ENCODE measurements at places on chromosomes 3 and 15.

GRCh38 chr15:77607894-77608261, 24.8 kb downstream of the LINGO1 start:
- peak; percentile 84 for DNase-seq

GRCh38 chr3:37646865-37647264, 214.8 kb upstream of the CTDSPL start:
- DNase-seq, result no peak

- DNase-seq, result no peak
Observed at GRCh38 chr15:37880009-37880834, 54.2 kb upstream of the TMCO5A start.

DNA sequence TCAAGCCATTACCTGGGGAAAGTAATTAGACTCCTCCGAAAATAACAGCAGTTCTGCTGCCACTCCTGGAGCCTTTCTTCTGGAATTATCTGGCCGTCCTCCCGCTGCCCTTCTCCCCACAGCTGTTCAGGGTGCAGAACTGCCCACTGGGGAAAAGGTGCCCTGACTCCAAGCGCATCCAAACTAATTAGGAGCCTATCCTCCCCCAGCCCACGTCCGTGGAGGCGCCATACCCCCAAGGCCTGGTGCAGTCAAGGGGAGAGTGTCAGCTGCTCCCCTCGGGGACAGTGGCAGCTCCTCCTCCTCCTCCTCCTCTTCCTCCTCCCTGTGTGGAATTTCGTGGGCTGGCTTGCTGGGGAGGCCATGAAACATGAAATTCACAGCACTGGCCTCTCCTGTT, 177.2 kb downstream of the XXYLT1 start:
- no peak for DNase-seq

DNA sequence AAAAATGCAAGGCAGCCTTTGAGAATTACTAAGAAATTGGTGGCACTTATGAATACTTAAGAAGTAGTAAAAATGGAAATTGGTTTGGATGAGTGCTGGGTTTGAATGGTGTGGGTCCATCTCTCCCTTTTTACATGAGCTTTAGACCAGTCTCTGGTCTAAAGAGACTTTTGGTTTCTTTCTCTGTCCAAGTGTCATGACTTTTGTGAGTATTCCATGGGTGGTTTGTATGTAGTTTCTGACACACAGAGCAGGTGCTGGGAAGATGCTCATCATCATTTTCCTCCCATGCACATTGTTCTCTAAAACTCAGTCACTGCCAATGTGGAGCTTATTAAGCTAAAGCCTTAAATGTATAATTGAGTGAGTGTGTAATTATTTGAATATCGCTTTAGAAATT, 63.5 kb downstream of the KAT2B start:
- no peak for DNase-seq

DNA sequence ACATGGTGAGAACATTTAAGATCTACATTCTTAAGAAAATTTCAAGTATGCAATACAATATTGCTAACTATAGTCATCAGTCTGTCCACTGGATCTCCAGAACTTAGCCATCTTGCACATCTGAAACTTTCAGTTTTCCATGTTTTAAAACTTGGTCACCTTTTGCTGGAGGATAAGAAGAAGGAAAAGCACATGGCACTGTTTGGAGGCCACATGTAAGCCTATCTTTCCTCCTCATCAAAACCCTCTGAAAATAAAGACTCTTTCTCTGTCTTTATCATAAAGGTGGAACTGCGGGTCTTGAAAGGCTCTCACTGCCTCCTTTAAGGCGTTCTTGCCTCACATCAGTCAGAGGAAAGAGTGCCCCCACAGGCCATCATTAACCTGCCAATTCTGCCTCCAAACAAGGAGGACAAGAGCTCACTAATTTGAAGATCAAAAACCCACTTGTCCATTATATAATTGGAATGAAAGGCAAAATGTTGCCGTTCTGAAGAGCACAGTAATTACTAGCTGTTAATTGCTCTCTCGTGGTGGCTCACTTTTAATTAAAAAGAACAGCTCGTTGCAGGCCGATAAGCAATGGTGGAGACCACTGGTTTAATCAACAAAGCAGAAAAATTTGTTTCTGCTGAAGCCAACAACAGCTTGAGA, 157.8 kb downstream of the MECOM start:
- DNase-seq, result no peak

- no peak for DNase-seq
Observed at GRCh38 chr15:39429898-39430357, 151.0 kb upstream of the THBS1 start.

- DNase-seq, result no peak
Observed at GRCh38 chr15:73941871-73942635, 15.8 kb downstream of the LOXL1 start.

GRCh38 chr3:183123891-183124290, 24.6 kb upstream of the MCCC1 start:
- no peak for DNase-seq

GRCh38 chr3:65303431-65303830, 615.6 kb upstream of the ADAMTS9 start:
- no peak for DNase-seq

GRCh38 chr15:59812889-59813288, 123.8 kb upstream of the BNIP2 start:
- DNase-seq, result no peak

All from NCI-H2171 (cell line).